Neural crest cell (in vitro differentiated cells): ENCODE measurements at places on chromosomes 12 and 14. TPM values are rescaled to one million over a fixed set of nuclear protein-coding genes. Genes with fewer than 3 reads are reported as not detected.

DNA sequence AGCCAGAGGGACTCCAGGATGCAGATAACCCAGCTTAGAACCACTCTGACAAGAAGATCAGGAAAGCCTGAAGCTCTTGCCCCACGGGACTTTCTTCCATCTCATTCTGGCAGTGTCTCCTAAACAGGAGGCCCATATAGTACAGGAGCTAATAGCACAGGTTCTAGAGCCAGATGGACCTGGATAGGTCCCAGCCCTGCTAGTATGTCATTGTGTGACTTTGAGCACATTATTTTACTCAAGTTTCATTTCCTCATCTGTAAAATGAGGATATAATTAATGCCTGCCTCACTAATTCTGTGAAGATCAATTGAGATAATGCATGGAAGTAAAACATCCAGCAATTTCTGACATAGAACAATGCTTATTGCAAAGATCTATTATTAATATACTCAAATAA lies 66.5 kb upstream of the GZMB start:
- DNase-seq = no peak

DNA sequence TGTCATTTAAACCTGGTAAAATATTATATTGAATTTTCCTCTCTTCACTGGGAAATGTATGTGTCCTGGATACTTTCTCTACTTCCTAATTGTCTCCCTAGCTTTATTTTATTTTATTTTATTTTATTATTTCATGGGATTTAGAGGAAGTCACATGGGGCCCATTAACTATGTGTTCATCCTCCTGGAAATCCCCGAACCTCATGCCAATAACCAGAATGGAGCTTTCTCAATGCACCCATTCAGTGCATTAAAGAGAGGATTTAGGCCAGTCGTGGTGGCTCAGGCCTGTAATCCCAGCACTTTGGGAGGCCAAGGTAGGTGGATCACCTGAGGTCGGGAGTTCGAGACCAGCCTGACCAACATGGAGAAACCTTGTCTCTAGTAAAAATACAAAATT lies 1.3 kb upstream of the RPGRIP1 start:
- no peak for DNase-seq

- no peak for DNase-seq
Measured at GRCh38 chr12:122326586-122326985, 60.3 kb upstream of the VPS33A start.

- DNase-seq = no peak
Measured at GRCh38 chr12:83432176-83432719, 745.5 kb downstream of the TMTC2 start.

GRCh38 chr12:3017281-3017680 lies 58.1 kb downstream of the TEAD4 start:
- DNase-seq = no peak

DNA sequence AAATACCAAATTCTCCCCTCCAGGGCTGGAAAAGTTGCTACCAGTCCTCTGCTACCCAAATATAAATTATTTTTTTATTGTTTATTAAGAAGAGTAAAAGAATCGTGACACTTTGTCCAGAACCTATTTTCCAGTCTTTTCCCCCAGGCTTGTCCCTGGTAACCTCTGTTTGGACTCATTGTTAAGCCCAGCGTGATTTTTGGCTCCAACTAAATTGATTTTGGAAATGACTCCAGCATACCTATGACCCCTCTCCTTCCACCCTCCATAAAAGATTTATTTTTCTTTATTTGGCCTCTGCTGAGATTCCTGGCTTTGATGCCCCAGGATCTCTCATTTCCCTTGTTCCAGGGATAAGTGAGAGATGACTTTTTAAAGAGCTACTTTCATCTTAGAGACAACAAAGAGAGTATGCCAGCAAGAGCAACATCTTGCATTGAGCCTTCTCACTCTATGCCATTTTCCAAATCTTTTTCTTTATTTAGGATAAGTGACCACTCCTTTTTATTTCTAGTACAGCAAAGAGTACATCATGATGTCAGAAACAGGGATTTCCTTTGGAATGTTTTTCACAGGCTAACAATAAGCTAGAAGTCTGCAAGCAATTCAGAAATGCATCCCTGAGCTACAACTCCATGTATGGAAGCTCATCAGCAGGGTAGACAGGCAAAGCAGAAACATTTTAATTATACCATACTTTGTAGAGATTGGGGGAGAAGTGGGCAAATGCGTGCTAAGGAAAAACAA lies 75.8 kb downstream of the DAD1 start:
- no peak for DNase-seq

DNA sequence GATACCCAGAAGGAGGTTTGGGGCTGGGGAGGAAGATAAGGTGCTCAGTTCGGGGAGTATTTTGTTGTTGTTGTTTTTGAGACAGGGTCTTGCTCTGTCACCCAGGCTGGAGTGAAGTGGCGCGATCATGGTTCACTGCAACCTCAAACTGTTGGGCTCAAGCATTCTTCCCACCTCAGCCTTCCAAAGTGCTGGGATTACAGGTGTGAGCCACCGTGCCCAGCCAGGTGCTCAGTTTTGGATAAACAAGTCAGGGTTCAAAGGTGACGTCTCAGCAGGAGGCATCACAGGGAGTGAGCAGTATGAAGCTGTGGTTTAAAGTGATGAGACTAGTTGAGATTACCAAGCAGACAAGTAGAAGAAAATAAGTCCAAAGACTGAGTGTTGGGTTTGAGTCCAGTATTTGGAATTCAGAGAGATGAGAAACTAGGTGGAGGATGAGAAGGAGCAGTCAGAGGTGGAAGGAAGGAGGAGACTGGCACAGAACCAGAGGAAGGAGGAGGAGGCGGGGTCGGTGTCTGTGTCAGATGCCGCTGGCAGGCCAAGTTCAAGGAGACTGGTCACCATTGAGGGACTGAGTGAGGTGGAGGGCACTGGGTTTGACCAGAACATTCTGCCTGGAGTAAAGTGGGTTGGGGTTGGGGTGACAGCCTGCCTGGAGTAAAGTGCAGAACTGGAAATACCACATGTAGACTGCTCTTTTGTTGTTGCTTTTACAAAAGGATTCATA lies 16.1 kb downstream of the SLC35E3 start:
- no peak for DNase-seq

GRCh38 chr14:75242546-75243273 lies 35.9 kb upstream of the FOS start:
- no peak for DNase-seq

GRCh38 chr12:23083267-23083666 lies 458.3 kb downstream of the ETNK1 start:
- DNase-seq = no peak

- no peak for DNase-seq
Measured at GRCh38 chr14:96888593-96888992, 91.4 kb downstream of the VRK1 start.

FOXA1 gene
- not detected in 2 replicates for total RNA-seq

GPR33 gene
- not detected in 2 replicates for total RNA-seq

TRMT61A gene
- 10.9 and 12.5 TPM in 2 replicates for total RNA-seq

NRIP2 gene
- total RNA-seq = not detected in 2 replicates
